NCI-H2081 (cell line): ENCODE measurements at places on chromosomes 13 and 19.

DNA sequence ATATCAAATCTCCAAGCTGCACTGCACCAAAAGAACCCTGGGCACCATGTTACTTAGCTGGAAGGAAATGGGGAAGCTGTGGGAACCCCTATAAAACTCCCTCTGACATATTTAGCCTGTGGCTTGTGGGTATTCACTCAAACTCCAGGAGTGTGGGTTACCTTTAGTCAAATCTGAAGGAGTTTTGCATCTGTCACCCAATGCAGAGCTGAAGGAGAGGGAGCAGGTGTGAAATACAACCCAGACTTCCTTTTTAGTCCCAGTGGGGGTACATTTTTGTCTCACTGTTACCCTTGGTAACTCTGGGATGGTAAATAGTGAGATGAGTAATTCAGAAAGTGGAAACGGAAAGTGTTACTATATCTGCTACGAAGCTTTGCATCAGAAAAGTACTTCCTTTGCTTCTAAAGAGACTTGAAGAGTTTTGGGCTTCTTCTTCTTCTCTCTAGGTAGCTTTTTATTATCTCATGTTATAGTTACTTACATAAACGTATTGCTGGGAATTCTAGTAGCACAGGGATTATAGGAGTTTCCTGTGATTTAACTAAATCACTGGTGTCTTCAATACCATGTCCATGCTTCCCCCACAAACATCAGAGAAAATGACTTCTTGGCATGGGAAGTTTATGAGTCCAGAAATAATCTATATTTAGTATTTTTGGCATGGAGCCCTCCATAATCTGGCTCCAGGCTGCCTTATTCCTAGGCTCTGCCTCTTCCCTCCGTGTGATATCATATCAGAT is 105.9 kb downstream of the AKAP11 start:
- DNase-seq = peak; percentile 38

- peak; percentile 28 for DNase-seq
Observed at GRCh38 chr19:5417495-5418436, 37.5 kb upstream of the ZNRF4 start.

DNA sequence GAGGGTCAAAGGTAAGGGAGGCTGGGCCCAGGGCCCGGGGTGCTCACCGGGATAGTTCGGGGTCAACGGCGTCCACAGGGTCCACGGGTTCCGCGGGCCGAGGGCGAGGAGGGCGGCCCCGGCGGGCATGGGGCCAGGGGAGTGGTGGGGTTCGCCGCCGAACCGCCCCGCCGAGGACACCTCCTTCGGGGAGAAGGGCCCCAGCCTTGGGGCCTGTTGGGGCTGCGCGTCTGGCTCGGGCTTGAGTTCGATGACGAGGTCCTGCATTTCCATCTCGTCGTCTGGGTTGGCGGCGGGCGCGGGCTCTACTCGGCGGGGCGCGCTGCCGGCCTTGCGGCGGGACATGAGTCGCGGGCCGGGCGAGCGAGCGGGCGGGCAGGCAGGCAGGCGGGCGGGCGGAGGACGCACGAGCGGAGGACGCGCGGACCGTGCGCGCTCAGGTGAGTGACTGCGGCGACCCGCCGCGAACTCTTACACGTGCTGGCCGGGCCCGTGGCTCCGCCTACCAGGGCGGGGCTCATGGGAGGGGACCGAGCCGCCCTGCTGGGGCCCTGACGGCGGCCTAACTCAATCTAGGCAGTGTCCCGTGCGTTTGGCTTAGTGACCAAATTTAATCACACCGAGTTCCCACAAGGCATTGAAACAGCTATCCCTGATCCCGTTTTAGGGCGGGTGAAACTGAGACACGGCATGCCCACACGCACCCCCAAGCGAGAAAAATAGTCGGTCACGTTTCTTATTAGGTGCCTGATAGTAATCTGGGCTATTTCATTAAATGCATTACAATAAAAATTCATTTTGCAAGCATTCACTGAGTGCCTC is at the start of gene ZNF296:
Gene ZNF296, minus strand, starts transcription at position 450 of the 822 bp plus-strand sequence. Its CDS starts 105 bp downstream, at position 345.
- DNase-seq = peak; percentile 90

GRCh38 chr13:77338961-77339401 is 12.1 kb upstream of the MYCBP2 start:
- no peak for DNase-seq

DNA sequence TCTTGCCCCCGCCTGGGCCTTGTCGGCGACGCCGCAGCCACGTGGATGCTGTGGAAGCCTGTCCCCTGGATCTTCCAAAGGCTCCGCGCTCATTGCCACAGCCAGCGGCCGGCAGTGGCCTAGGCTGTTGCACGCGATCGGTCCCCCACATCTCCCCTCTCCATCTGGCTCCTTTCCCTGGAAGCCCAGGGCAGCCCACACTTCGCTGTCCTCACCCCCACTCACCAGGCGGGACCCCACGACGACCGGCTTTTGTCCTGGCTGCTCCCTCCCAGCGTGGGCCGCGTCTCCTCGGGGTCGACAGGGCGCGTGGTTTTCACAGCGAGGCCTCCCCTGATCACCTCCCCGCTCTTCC is 605 bp upstream of the TEX30 start:
- no peak for DNase-seq

DNA sequence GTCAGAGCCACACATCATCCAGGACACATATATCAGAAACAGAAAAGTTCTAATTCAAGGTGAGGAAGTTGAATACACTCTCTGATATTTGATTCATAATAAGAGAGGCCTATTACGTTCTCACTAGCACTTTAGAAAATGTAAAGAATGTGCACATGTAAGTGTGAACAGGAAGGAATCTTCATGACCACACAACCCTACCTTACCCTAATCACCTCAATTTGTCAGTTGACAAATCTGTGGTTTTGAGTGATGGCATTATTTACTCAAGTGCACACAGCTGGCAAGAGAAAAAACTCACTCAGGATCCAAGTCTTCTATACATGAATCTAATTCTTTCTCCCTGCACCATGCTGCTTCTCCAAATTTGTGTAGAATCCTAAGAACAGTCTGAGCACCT is 445.8 kb downstream of the SUCLA2 start:
- no peak for DNase-seq

DNA sequence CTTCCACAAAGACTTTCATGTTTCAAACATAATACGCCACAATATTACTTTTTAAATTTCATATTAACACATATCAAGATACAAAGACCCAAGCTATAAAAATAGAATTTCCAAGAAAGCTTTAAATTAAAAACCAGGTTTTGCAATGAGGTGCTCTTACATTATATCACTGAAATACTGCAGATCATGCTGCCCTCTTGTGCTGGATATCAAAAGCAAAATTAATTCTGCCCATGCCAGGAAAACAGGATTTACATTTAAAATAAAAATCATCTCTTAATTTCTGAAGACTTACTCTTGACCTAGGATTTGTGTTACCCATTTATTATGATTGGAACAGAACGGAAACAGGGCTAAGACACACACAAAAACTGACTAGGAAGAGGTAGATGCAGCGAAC is 145.0 kb downstream of the ABCC4 start:
- peak; percentile 42 for DNase-seq
